Activated CD4-positive, CD25-positive, alpha-beta regulatory T cell treated with anti-CD3 and anti-CD28 coated beads, Interleukin-2, amount 50 U/mL, for 72 hours (primary cell): ENCODE measurements at places on chromosomes 7 and 10.

- DNase-seq = no peak
Observed at GRCh38 chr10:66337211-66337610, 588.6 kb upstream of the LRRTM3 start.

- DNase-seq = no peak
Observed at GRCh38 chr7:44188480-44189225, 586 bp downstream of the GCK start.

GRCh38 chr7:44348300-44348699 lies 22.9 kb upstream of the CAMK2B start:
- no peak for DNase-seq

DNA sequence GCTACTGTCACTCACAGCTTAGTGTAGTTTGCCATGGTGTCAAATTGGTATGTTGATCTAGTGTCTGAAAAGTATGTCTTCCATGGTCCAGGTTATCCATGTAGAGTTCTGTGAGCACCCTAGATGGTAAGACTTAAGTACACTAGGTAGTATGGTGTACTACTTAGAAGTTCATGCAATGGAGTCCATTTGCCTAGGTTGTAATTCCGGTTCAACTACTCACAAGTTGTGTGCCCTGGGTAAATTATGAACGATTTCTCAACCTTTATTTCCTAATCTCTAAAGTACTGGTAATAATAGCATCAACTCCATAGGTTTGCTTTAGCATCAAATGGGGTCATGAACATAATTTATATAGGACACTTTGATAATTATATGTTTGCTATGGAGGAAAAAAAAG lies 666.2 kb upstream of the CELF2 start:
- DNase-seq = no peak

DNA sequence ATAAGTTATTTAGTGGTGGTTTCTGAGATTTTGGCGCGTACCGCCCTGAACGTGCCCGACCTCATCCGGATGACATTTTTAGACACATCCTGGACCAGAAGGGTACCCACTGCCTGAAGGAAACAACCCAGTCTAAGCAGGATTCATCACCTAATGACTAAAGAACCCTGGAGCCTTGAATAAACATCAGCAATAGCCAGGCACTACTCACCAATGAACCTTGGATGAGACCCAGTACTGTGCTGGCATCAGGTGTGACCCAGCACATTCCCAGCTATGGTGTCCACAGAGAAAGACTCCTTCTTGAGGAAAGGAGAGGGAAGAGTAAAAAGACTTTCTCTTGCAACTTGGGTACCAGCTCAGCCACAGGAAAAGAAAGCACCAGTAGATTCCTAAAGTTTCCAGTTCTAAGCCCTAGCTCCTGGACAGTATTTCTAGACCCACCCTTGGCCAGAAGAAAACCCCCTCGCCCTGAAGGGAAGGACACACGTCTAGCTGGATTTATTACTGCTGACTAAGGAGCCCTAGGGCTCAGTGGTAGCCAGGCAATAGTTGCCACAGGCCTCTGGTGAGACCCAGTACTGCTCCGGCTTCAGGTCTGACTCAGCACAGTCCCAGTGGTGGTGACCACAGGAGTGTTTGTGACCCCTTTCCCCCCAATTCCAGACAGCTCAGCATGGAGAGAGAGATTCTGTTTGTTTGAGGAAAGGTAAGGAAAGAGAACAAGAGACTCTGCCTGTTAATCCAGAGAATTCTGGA lies 32.5 kb downstream of the ZNF277 start:
- DNase-seq = no peak

DNA sequence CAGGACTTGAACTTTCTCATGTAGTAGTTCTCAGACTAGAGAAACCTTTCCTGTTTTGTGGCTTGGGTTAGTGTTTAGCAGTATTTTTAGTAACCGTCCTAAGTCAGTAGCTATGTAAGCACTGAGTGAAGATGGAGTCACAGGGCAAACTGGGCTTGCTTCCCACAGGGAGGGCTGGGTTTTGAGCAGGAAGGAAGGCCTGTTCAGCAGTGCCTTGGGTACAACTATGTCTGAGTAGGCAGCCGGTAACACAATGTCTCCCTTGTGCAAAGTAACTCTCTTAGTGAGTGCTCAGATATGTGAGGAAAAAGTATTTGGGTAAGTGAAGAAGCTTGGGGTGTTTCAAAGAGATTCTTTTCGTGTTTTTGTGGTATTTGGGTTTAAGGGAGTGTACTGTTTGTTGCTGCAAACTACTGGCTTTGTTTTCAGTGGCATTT lies 96.4 kb downstream of the CCSER2 start:
- no peak for DNase-seq

DNA sequence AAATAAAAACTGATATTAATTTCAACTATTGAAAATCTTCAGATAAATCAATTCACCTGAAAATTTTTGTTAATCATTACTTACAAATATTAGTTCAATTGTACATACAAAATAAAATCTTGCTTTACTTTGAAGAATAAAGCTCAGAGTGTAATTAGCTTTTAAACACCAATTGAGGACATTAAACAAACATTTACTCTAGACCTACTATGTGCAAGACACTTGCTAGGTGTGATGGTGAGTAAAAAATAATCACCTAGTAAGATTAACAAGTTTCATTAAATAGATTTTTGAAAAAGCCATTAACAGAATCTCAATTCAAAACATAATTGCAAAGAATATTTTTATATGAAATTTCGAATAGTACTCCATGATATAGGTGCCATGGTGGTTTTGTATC lies 3.9 kb upstream of the MLLT10 start:
- DNase-seq = no peak

DNA sequence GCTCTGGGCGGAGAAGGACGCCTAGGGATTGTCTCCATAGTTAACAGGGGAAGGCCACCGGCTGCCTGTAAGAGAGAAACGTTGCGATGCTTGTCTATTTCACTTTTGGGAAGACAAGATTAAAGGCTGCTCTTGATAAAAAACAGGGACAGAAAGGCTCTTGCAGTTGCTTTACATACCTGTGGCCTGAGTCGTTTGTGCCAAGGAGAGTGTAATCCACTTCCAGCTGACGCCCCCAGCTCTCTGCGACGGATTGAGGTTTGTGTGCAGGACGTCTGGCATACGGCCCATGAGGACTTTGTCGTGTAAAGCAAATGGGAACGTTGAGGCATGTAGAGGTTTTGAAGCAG lies 1.1 kb downstream of the MAP3K8 start:
- DNase-seq = no peak

DNA sequence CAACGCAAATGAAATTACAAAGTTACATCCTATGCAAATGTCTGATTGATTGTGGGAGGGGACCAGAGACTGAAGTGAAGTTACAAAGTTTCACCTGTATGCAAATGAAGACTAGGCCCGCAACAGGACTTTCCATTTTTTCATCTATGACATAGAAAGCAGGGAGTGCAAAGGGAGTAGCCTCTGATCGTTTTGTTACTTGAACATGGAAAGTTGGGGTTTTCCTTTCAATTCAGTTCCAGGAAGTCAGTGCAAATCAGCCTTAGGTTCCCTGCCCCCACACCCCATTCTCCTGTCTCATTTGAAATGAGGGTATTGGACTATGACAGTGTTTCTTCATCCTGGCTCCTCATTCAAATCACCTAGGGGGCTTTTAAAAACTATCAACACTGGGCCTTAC lies 96.9 kb upstream of the HABP2 start:
- no peak for DNase-seq

- no peak for DNase-seq
Observed at GRCh38 chr7:118305671-118306070, 81.2 kb downstream of the ANKRD7 start.

GRCh38 chr7:140022582-140023211 lies 40.1 kb downstream of the PARP12 start:
- DNase-seq = no peak

GRCh38 chr7:46746695-46747687 lies 825.9 kb upstream of the IGFBP3 start:
- DNase-seq = no peak

GRCh38 chr10:12333380-12334185 lies 15.8 kb upstream of the CAMK1D start:
- DNase-seq = no peak

DNA sequence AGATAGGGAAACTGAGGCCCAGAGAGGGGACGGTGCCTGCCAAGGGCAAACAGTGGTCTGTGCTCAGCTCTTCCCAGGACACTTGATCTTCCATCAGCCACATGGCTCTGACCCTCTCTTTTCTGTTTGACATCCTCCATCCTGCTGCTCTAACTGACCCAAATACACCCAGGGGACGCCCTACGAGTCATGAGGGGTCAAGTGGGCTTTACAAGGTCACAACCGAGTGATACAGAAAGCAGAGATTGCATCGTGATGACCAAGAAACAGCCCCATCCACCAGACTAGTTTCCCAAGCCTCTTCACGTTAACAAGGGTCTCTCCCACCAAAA lies 131.2 kb upstream of the UNC5B start:
- peak; percentile 15 for DNase-seq

- DNase-seq = no peak
Observed at GRCh38 chr10:86197166-86197790, 169.3 kb downstream of the GRID1 start.

- DNase-seq = no peak
Observed at GRCh38 chr10:91597197-91597881, 35.5 kb downstream of the PPP1R3C start.

DNA sequence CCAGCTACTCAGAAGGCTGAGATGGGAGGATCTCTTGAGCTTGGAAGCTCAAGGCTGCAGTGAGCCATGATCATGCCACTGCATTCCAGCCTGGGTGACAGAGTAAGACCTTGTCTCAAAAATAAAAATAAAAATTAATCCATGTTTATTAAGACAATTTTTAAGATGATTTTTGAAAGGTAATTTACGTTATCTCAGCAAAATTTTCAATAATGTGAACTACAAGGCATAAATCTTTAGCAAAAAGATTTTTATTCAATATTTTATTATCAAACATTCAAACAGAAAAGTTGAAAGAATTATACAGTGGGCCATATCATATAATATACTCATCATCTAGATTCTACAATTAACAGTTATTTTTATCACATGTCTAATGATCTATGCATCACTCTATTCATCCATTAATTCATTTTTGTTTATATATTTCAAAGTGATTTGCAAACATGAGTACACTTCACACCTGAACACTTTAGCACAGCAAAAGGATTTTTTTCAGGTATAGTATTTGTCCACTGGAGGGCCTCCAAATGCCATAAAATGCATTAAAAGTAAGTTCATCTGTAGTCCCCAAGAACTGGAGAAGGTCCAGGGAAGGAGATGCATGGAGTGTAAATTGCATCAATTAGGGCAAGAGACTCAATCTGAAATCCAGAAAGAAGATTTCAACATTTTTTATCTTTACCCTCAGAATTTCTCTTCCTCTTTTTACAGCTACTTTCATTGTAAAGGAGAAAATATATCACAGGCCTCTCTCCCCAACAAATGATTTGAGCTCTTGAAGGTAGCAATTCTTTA lies 38.6 kb upstream of the RSBN1L start:
- no peak for DNase-seq

DNA sequence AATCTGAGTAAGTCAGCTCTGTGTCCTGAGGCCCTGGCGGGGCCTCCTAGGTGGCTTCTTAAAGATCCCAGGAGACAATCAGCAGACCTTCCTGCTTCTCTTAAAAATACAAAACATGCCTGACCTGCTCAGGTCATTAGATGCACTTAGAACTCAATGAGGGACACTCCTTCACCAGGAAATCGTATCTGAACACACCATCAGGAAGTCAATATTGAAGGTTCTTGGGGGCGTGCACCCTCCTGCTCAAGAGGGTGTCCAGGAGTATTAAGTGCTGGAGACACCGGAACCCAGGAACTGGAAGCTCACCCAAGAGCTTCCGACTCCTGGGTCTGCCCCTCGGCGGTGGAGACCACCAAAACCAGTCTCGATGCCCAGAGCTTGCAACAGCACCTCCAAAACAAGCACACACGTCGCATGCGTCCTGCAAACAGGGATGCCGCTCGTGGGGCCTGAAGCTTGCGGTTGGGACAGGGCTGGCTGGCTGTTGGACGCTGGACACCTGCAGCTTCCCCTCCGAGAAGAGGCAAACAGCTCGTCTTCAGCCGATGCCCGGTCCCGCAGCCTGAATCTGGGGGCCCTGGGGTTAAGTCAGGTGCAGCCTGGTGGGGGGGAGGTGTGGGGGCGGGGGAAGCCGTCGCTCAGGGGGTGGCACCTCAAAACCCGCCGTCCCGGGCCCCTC lies 803 bp downstream of the RAPGEF5 start:
- DNase-seq = no peak

DNA sequence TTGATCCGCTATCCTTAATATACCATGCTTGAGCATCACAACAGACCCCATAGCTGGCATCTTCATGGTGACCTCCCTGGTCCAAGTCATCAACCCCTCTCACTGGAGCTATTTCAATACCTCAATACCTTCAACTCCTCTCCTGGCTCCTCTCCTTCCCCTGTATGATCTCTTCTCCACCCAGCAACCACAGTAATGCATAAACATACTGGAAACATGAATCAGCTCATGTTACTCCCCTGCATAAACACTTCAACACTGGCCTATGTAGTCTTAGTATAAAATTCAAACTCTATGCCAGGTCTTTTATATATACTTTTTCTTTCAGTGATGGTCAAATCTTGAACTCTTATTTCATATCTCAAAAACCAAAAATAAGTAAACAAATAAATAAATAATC lies 31.8 kb upstream of the TMEM273 start:
- DNase-seq = no peak

- no peak for DNase-seq
Observed at GRCh38 chr7:14191686-14192098, 202.2 kb upstream of the ETV1 start.

- no peak for DNase-seq
Observed at GRCh38 chr10:77907900-77908717, 18.4 kb downstream of the DLG5 start.

DNA sequence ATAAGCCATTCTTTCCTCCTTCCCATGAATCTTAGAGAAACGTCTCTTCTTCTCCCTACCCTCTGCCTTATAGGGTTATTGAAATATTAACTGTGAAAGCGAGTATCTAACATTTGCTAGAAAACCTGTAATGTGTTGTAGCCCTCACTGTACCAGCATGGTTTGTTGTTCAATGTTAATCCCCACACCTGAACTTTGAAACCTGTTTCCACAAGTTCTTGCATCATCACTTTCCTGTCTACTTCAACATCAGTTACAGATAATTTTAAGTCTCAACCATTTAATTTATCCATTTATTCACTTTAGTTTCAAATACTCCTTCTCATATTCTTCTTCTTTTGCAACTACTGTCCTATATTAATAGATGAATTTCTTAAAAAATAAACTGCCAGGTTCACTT lies 148.2 kb downstream of the ETV1 start:
- no peak for DNase-seq

DNA sequence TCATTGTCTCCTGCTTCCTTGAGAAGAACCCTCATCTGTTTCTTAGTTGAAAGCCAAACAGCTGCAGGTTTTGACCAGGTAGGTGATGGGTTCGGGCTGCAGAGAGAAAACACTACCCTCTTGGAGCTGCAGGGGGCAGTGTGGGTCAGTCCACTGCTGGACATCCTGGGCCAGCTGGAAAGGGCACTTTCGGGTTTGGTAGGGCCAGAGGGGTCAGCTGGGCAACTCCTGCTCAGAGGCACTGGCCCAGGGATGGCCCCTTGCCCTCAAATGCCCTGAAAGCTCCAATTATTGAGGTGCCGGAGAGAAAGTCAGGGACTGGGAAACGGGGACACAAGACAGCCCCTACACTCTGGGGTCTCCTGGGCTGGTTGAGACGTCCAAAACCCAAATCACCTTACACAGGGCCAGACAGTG lies 90.7 kb downstream of the MKI67 start:
- peak; percentile 81 for DNase-seq

- no peak for DNase-seq
Observed at GRCh38 chr10:108836362-108836761, 1086.9 kb downstream of the XPNPEP1 start.

- DNase-seq = no peak
Observed at GRCh38 chr7:135190703-135191102, 20.2 kb upstream of the CYREN start.

GRCh38 chr10:129796710-129797420 lies 167.2 kb downstream of the EBF3 start:
- no peak for DNase-seq
